GM12878 (cell line): ENCODE measurements at places on chromosomes 5 and 9. TPM values are rescaled to one million over a fixed set of nuclear protein-coding genes. Genes with fewer than 3 reads are reported as not detected.

DNA sequence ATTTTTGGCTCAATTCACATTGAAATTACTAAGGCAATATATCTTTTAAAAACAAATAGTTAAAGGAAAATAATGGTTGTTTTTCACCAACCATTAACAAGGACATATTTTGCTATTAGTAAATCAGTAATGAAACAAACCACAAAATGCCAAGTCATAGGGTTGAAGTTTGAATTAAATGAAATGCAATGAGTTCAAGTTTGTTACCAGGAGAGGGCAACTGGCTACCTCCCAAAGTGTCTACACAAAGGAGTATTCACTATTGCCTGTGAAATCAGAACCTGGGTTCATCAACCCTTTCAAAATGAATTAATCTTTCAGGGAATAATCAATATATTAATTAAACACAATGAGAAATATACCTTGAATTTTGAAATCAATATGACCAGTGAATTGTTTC lies 138.4 kb upstream of the DMRTA1 start:
- H3K4me1 ChIP-seq = no peaks in the 10 kb centered on the region
- H3K36me3 ChIP-seq = no peaks in the 10 kb centered on the region
- no peak overlapping the region for H3K4me3 ChIP-seq

DNA sequence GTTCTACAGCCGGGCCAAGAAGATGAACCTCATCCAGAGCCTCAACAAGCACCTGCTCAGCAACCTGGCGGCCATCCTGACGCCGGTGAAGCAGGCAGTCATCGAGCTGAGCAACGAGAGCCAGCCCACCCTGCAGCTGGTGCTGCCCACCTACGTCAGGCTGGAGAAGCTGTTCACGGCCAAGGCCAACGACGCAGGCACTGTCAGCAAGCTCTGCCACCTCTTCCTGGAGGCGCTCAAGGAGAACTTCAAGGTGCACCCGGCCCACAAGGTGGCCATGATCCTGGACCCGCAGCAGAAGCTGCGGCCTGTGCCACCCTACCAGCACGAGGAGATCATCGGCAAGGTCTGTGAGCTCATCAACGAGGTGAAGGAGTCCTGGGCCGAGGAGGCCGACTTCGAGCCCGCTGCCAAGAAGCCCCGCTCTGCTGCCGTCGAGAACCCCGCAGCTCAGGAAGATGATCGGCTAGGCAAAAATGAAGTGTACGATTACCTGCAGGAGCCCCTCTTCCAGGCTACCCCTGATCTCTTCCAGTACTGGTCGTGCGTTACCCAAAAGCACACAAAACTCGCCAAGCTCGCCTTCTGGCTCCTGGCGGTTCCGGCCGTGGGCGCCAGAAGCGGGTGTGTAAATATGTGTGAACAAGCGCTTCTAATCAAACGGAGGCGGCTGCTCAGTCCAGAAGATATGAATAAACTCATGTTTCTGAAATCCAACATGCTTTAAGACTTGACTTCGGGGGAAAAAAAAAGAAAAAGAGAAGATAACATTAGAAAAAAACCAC lies 28.5 kb downstream of the AMBP start:
- no peaks in the 10 kb centered on the region for H3K4me1 ChIP-seq
- no peak overlapping the region for H3K27ac ChIP-seq
- DNase-seq = no peak

GRCh38 chr5:178206166-178207101 lies 2.1 kb downstream of the HNRNPAB start:
- peaks cover 15% of the 10 kb centered on the region for H3K4me1 ChIP-seq
- no peak for DNase-seq
- no peaks in the 10 kb centered on the region for H3K27me3 ChIP-seq
- peak overlapping the region; percentile 97 for H3K4me3 ChIP-seq

DNA sequence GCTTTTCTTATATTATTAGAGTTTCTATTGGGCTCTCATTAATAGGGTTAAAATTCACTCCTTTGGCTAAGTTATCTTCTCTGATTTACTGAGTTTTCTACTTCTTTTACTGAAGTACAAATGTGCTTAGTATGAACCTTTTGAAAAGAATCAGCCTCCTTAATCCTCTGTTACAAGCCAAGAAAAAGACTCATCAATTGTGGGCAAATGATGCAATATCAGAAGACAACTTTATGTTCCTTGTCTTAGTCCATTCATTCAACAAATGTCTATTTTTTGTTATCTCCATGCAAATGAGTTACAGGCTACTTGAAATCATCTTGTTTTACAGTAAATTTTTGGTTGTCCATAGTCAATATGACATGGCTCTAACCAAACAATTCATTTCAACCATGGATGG lies 40.3 kb downstream of the SNCAIP start:
- H3K27ac ChIP-seq = no peak overlapping the region
- no peak for DNase-seq
- no peaks in the 10 kb centered on the region for H3K4me1 ChIP-seq
- no peaks in the 10 kb centered on the region for H3K36me3 ChIP-seq
- H3K27me3 ChIP-seq = no peaks in the 10 kb centered on the region
- no peak overlapping the region for H3K4me3 ChIP-seq

- H3K4me1 ChIP-seq = no peaks in the 10 kb centered on the region
- DNase-seq = no peak
- no peaks in the 10 kb centered on the region for H3K27me3 ChIP-seq
- no peaks in the 10 kb centered on the region for H3K36me3 ChIP-seq
- H3K27ac ChIP-seq = no peak overlapping the region
These were observed 25.9 kb upstream of the AP3B1 start for GRCh38 chr5:78320401-78320800.

GRCh38 chr9:81318571-81318970 lies 370.8 kb downstream of the TLE1 start:
- H3K36me3 ChIP-seq = no peaks in the 10 kb centered on the region
- H3K27me3 ChIP-seq = no peaks in the 10 kb centered on the region
- DNase-seq = no peak
- H3K4me3 ChIP-seq = no peak overlapping the region

GRCh38 chr9:134891713-134892112 lies 11.1 kb downstream of the FCN2 start:
- no peaks in the 10 kb centered on the region for H3K27me3 ChIP-seq
- peaks cover 9% of the 10 kb centered on the region; the same call in 1 of the 2 replicates for H3K4me1 ChIP-seq
- H3K36me3 ChIP-seq = no peaks in the 10 kb centered on the region
- H3K27ac ChIP-seq = no peak overlapping the region

GRCh38 chr5:21007781-21008180 lies 1019.8 kb upstream of the CDH18 start:
- H3K36me3 ChIP-seq = no peaks in the 10 kb centered on the region
- no peaks in the 10 kb centered on the region for H3K27me3 ChIP-seq
- H3K27ac ChIP-seq = no peak overlapping the region
- H3K4me3 ChIP-seq = no peak overlapping the region
- H3K4me1 ChIP-seq = no peaks in the 10 kb centered on the region

Gene ARSI
- not detected in 2 replicates for total RNA-seq
